ENCODE measurements at places on chromosomes 5 and 9.

- DNase-seq, result no peak
These were observed 71.2 kb downstream of the ADCY2 start for GRCh38 chr5:7467179-7467578.

DNA sequence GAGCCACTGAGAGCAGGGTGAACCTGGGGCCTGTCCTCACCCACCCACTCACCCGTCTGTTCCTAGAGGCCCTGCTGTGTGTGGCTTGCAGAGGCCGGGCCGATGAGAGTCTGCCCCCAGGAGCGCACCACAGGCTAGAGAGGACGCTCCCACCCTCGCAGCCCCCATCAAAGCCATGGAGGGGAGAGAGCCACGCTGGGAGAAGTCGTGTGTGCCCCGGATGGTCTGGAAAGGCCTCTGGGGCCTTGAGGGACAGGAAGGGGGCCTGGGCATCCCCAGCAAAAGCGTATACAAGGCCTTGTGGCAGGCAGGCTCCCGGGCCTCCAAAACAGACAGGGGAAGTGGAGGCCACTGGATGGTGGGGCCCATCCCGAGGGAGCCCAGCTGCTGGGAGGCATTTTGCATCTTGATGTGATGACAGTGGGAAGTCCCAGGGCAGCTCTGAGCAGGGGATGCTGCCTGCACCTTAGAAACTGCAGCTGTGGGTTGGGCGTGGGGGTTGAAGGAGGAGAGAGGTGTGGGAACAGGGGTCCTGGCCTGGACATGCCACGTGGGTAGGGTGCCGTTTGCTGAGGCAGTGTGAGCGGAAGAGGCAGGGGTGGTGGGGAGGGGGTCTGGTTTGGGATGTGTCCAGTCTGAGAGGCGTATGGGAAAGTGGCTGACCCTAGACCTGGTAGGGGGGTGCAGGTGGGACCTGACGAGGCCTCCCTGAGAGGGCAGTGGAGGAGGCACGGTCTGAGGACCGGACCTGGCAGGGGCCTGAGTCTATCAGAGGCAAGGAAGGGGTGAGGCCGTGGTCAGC, 43.0 kb upstream of the NOTCH1 start:
- DNase-seq, result no peak

DNA sequence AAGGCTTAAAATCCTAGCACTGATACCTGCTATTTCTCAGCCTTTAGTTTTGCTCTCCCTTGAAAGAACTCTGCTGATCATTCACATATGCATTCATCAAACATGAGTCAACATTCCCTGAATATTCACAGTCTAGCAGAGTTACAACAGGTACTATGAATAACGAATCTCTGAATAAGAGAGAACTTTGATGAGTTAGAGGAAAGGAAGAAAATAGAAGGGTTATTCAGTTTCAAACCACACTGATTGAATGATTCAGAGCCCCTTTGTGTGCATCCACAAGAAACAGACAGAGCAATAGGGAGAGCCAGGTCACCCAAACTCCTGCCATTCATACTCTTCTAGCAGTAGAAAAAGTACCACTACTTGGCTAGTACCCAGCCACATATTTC, 36.0 kb downstream of the FOXD1 start:
- no peak for DNase-seq

DNA sequence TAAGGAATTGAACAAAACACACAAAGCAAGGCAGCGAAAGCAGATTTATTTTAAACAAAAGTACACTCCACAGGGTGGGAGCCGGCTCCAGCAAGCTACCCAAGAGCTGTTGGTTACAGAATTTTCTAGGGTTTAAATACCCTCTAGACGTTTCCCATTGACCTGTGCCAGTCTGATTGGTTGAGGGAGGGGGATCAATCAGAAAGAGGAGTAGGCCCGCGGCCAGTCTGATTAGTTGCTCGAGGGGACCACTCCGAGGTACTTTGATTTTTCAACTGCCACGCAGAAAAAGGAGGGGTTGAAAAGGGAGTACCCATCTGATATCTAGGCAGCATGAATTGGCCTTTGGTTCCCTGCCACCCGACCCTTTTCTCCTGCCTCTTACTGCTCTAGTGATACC, 998 bp downstream of the SRP19 start:
- DNase-seq, result no peak

- no peak for DNase-seq
These were observed 143.5 kb downstream of the NXNL2 start for GRCh38 chr9:88678431-88678830.

DNA sequence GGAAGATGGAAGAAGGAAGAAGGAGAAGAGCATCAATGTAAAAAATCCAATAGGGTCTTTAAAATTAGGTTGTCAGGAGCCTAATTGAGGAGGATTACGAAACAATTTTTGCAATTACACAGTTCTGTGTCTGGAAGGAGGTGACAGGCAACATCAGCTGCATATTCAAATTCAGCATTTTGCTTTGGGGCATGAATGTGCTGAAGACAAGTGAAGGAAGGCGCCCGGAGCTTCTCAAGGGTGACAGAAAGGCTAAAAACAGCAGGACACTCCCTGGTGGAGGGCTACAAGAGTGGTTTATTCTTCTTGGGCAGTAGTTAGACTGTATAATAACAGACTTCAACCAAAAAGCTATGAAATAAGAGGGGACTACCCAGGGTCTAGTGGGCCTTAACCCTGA, 188.3 kb downstream of the BRINP1 start:
- DNase-seq, result no peak

DNA sequence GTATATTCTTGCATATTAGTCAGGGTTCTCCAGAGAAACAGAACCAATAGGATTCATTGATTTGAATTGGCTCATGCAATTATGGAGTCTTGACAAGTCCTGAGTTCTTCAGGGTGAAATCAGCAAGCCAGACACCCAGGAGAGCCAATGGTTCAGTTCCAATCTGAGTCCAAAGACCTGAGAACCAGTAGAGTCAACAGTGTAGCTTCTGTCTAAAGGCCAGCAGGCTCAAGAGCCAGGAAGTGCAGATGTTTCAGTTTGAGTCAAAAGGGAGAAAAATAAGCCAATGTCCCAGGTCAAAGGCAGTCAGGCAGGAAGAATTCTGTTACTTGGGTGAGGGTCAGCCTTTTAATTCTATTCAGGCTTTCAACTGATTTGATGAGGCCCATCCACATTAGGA, 37.8 kb upstream of the ANKRD34B start:
- no peak for DNase-seq

DNA sequence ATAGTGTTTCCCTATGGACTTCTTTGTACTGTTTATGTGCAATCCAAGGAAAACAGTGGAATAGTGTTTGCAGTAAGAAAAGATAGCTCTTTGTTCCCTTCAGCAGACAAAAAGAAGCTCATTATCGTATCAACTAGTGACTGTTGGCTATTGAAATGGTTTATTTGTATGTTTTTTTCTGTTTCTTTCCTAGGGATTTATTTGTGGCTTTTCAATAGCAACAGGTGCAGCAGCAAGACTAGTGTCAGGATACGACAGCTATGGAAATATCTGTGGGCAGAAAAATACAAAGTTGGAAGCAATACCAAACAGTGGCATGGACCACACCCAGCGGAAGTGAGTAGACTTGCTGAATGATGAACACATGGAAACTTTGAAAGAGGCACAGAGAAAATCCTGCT, 65.1 kb downstream of the SLC44A1 start:
- no peak for DNase-seq

DNA sequence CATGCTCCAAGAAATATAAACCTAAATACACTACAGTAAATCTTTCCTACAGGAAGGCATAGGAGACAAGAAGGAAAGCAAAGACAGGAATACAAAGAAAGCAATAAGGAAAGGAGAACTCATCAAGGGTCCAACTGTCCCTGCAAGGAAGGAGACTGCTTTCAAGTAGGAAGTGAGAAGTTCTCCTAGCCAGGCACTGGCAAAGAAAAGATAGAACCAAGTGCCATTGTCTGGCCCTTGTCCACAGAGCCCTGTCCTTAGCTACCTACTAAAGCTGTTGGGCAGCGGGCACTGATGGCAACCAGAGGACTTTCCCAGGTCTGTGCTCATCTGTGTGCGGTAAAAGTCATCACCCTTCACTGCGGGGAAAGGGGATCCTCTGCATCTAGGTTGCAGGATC, 108.2 kb downstream of the KLHL3 start:
- DNase-seq, result no peak
